ENCODE measurements at places on chromosomes 13 and 19. TPM values are rescaled to one million over a fixed set of nuclear protein-coding genes. Genes with fewer than 3 reads are reported as not detected.

The GAPDHS gene
- not detected for total RNA-seq

The FFAR1 gene
- total RNA-seq = not detected

The RDH8 gene
- not detected for total RNA-seq

The ZIM2 gene
- total RNA-seq = 4.5 TPM

The KEAP1 gene
- 45.7 TPM for total RNA-seq
